Common myeloid progenitor, CD34-positive (primary cell): ENCODE measurements at places on chromosomes 3 and 15.
A peak's percentile ranks its signal among the peaks of the same experiment; 100 is the strongest.

GRCh38 chr3:138125548-138126221, 6.5 kb downstream of the A4GNT start:
- no peak for DNase-seq

DNA sequence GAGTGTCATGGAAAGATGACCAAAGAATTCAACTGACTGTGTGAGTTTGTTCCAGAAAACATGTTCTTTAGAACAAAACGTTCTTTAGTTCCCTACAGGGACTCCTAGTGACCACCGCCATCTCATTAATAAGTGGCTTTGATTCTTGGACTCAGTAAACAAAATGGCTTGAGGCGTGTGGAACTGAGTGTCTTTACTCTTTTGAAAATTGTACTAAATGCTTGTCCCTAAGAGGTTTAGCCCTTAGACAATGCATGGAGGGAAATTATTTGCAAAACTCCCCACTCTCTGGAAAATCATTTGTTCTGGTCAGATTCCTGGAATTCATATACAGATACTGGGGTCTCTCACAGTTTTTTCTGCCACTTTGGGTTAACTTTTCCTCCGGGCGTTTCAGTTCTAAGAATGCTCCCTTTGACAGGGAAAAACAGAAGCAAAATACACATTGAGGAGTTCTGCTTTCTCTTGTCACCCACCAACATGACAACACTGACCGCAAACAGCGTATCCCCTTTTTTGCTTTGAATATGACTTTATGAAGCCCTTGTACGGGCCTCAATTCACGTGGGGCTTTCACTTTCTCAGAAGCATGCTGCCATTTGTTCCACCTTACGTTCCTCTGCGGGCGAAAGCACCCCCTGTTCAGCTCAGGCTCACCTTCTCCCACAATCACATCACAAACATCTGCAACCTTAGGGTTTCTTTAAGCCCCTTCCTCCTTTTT, 15.3 kb upstream of the NRROS start:
- peak; percentile 82 for DNase-seq

DNA sequence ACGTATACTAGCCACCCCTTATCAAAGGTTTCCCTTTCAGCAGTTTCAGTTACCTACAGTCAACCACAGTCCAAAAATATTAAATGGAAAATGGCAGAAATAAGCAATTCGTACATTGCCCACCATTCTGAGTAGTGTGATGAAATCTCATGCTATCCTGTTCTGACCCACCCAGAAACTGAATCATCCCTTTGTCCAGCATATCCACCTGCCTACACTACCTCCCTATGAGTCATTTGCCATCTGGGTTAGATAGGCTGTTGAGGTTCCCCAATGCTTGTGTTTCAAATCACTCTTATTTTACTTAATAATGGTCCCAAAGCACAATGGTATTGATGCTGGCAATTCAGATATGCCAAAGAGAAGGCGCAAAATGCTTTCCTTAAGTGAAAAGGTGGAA, 15.3 kb upstream of the PHC3 start:
- no peak for DNase-seq

DNA sequence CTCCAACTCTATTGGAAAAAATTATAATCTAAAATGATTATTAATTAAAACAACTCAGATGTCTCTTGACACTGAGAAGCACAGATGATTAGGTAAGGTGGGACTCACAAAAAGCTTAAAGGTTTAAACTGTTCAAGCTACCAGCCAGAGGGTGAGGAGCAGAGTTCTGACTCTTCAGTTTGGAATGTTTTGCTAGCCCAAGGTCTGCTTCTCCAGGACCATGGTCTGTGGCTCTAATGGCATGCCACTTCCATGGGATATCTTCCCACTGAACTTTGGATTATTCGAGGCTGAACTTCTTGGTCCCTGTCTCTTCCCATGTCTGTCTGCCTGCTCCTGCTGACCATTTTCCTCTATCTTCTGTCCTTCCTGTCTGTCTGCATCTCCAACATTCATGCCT, 49.2 kb downstream of the CACNA2D3 start:
- DNase-seq: no peak

GRCh38 chr3:111594205-111594604, 941 bp downstream of the ZBED2 start:
- DNase-seq: no peak

GRCh38 chr3:169245631-169246030, 417.9 kb downstream of the MECOM start:
- DNase-seq: no peak

DNA sequence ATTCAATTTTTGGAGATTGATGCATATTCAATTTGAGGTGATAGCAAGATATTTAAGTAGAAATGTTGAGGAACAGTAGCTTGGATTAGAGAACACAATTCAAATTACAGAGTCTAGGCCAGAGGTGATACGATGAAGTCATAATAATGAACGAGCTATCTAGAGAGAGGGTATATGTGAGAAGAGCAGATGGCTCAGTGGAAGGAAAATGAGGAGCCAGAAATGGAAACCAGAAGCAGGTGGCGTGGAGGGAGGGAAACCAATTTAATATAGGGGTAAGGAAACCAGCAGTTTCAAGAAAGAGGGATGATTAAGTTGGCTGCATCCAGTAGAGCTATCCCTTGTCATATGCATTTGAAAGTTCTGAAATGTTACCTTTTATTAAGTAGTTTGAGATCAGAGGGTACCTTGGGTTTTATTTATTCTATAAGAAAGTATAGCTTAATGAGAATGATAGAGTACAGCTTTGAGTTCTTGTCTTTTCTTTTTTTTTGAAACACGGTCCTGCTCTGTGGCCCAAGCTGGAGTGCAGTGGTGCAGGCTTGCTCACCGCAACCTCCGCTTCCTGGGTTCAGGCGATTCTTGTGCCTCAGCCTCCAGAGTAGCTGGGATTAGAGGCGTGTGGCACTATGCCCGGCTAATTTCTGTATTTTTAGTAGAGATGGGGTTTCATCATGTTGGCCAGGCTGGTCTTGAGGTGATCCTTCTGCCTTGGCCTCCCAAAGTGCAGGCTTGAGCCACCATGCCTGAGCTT, 22.1 kb downstream of the NCK1 start:
- no peak for DNase-seq

DNA sequence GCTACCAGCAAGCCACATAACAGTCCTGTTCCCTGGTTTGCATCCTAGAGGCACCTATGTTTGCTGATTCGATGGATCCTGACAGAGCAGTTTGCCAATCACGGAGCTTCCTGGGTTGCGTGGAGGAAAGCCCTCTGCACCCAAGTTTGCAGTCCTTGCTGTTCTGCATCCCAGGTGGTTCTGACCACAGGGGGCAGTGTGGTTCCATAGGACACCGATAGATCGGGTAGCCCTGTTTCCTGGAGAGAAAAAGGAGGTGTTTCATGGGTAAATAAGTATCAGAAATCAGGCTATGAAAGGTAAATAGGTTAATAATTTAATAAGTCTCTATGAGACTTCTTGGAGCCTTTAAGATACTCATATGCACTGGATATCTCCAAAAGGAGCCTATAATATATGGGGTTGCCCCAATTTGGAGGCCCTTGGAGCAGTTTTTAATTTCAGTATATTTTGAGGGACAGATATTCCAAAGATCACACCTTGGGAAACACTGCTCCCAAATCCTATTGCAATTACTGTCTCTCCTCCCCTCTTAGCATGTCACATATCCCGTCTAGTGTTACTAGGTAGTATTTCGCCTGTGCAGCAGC, 194.6 kb upstream of the TPM1 start:
- DNase-seq: peak; percentile 28

- peak; percentile 58 for DNase-seq
Observed at GRCh38 chr3:57958642-57959422, 49.4 kb upstream of the FLNB start.

GRCh38 chr15:68608206-68608843, 29.5 kb downstream of the CORO2B start:
- no peak for DNase-seq
